Small intestine (tissue), 16 donors: ENCODE measurements at places on chromosomes 3 and 15. TPM values are rescaled to one million over a fixed set of nuclear protein-coding genes. Genes with fewer than 3 reads are reported as not detected.

ZBTB47 gene
- polyA plus RNA-seq: 11.4 TPM

ZIC1 gene
- not detected for polyA plus RNA-seq

FILIP1L gene
- 10.5 TPM for polyA plus RNA-seq

SEMA3F gene
- polyA plus RNA-seq: 35.7 TPM

GP5 gene
- not detected for polyA plus RNA-seq

TEX55 gene
- not detected for polyA plus RNA-seq

PRSS50 gene
- not detected for polyA plus RNA-seq

MUC20 gene
- polyA plus RNA-seq: 25.7 TPM

TP63 gene
- polyA plus RNA-seq: 0.12 TPM

GRAMD2A gene
- 10.1 TPM for polyA plus RNA-seq

ARL6IP5 gene
- polyA plus RNA-seq: 71.4 TPM

THRB gene
- 3.3 TPM for polyA plus RNA-seq

MAGI1 gene
- polyA plus RNA-seq: 35.1 TPM

PDCD6IP gene
- polyA plus RNA-seq: 63.8 TPM

GRCh38 chr15:40322531-40323238 is 807 bp upstream of the INAFM2 start:
- no peak for DNase-seq

- DNase-seq: peak; percentile 9
Measured at GRCh38 chr3:128009952-128010846, 42.0 kb upstream of the SEC61A1 start.

DNA sequence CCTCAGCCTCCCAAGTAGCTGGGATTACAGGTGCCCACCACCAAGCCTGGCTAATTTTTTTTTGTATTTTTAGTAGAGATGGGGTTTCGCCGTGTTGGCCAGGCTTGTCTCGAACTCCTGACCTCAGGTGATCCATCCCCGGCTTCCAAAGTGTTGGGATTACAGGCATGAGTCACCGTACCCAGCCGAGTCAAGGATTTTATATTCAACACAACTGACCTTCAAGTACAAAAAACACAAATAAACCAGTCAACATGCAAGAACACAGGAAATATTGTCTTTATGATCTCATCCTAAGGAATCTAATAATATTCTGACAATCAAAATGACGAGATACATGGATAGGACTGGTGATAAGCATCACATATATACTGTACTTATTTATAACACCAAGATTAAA is 37.9 kb downstream of the TJP1 start:
- no peak for DNase-seq

- no peak for DNase-seq
Measured at GRCh38 chr3:30181581-30181980, 424.8 kb upstream of the TGFBR2 start.

DNA sequence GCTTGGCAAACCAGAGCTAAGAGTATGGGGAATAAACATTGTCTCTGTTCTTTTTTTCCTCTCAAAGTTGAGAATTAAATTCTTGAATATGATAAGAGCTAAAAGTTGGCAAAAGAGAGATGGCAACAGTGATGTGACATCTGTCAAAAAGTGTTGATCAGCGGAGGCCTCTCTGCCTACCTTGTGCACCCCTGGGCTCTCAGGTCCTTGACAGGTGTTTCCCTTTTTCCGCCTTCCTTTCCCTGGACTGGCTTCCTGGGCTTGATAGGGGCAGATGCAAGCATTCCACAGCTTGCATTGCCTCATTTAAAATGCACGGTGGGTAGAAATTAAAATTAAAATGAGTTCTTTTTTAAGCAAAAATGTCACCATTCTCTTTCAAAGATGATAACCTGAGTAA is 84.2 kb downstream of the NSUN3 start:
- no peak for DNase-seq

- DNase-seq: peak; percentile 70
Measured at GRCh38 chr3:86990734-86991481, at the start of gene VGLL3. VGLL3 (minus strand) TSS chr3:86991149; CDS start chr3:86990743, 406 bp downstream.

DNA sequence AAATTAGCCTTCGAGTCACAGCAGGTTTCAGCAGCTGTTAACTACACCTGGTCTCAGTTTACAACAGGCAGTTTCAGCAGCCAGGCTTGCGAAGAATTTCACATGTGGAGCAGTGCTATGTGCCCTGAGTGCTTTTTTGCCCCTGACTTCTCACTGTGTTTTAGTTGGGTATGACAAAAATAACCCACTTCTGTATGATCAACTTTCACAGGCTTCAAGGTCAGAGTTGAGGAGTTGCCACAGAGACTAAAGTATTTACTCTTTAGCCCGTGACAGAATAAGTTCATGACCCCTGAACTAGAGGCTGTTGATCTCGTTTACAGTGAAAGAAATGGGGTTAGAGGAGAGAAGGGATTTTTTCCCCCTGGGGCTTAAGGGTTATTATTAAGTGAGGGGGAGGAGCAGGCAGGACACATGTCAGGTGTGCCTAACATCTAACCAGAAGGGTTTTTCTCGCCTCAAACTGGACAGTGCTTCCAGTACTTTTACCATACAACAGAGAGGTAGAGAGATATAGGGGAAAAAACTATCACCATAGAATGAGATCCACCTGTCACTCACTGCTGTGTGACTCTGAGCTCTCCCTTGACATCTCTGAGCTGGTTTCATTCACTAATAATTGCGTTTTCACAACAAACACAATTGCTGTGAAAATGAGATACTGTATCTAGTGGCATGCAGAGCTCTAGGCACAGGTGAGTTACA is 14.0 kb upstream of the TOPBP1 start:
- no peak for DNase-seq

- DNase-seq: no peak
Measured at GRCh38 chr3:24545887-24546286, 51.2 kb upstream of the THRB start.

DNA sequence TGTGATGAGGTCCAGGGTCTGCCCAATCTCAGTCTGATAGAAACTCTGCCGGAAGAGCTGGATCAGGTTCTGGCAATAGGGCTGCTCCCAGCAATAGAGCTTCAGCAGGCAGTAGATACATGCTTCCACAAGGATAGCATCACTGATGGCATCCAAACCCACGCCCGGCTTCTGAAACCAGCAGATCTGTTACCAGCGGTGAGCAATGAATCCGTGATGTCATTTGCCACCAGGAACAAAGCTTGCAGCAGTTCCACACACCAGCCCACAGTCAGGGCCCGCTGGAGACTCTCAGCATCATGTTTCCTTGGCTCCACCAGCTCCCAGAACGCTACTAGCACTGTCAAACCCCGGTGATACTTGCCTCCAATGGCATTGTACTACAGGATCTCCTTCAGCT is 19.3 kb upstream of the TTBK2 start:
- DNase-seq: no peak

DNA sequence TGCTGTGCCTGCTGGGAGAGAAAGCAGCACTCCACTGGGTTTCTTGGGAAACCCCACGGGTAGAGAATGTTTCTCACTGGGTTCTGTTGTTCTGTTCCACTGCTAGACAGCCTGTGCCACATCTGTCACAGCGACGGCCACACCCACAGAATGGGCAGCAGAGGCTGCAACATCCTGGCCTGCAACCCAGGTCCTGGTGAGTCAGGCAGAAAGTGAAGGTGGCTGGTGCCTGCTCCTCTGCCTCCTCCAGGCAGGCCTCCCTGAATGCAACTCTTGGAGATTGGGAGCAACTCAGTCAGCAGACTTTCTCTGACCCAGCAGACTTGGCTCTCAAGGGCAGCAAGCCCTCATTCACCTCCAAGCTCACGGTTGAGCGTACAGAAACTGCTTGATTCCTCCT is 13.0 kb downstream of the C3orf18 start:
- no peak for DNase-seq

DNA sequence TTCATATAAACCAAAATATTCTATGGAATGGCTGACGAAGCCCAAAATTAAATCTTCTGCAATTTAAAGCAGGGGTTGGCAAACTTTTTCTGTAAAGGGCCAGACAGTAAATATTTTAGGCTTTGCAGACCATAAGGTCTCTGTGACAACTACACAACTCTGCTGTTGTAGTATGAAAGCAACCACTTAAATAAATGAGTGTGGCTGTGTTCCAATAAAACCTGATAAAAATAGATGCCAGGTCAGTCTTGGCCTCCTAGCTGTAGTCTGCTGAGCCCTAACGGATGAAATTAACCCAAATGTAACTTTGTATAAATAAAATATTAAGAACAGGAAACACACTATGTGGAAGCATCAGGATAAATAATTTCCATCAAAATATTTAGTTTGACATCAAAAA is 104.2 kb downstream of the FBXL22 start:
- no peak for DNase-seq

GRCh38 chr3:172903642-172904320 is 153.3 kb downstream of the ECT2 start:
- no peak for DNase-seq

- DNase-seq: no peak
Measured at GRCh38 chr15:44682211-44682610, 18.7 kb upstream of the SPG11 start.

DNA sequence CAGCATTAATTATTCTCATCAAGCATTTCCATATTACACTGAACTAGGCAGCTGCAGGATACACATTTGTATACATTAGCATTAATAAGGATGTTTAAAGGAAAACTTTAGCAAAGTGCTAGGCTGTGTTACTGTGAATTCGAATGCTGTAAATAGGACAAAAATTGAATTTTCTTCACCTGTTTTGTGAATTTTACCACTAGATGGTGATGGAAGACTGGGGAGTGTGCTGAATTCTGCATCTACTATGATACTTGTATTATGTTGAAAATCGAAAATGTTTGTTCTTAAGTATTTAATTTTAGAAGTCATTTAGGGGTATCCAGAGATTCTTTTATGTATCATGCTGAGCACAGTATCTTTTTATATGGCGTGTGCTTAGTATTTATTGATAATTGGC is 12.3 kb upstream of the P2RY14 start:
- no peak for DNase-seq

DNA sequence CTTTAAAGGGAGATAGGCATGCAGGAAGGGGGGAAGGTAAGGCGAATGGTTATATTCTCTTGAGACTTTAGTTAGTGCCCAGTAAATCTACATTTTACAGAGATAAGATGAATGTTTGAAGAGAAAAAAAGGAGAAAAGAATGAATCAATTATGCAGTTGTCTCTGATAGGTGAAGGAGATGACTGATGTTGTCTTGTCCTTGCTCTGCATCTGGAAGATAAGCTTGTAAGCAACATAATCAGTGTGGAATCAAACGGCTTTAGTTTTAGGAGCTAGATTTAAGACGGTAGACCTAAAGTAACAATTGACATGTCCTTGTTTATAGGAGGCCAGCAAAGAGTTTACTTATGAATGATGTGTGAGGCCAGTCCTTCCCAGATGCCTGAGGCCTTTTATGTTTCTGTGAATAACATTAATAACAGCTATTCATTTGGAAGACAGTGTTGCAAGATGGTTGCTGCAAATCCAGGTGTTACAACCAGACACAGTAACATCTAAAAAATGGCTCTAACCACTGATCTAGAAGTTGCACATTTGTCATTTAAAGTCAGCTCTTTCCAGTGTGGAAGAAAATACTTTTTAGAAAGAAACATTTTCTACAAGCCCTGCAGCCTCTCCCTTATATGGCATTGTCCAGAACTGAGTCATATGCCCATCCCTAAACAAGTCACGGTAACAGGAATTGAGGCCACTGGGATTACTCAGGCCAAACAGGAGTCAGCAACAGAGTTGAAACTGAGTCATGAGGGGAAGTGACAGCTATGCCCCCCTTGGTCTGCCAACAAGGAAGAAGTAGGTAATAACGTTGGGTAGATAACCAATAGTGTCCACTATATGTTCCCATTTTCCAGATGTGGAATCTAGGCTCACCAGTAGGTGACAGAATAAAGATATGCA is 77.5 kb upstream of the FBN1 start:
- DNase-seq: no peak

DNA sequence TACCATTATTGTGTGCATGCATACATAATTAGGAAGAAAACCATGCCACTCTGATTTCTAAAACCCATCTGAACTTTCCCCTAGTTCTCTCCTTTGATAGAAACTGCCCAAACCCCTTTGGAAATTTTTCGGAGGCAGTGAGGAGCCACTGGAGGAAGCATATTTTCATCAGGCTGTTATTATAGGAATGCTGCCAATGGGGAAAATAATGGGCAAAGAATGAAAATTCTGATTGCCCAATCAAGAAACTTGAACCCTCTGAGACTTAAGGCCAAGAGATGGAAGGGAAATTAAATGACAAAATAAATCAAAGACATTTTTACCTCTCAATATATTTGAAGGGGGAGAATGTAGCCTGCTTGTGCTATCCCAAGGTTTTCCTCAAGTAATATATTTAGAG is 376.0 kb upstream of the PDZRN3 start:
- no peak for DNase-seq

- DNase-seq: no peak
Measured at GRCh38 chr3:26587571-26587970, 35.0 kb upstream of the LRRC3B start.

GRCh38 chr3:66500576-66501482 is at the start of gene LRIG1:
LRIG1 (minus strand) TSS chr3:66501022; CDS start chr3:66500407, 615 bp downstream.
- DNase-seq: peak; percentile 99

GRCh38 chr3:142031575-142031974 is 117.8 kb downstream of the TFDP2 start:
- no peak for DNase-seq

DNA sequence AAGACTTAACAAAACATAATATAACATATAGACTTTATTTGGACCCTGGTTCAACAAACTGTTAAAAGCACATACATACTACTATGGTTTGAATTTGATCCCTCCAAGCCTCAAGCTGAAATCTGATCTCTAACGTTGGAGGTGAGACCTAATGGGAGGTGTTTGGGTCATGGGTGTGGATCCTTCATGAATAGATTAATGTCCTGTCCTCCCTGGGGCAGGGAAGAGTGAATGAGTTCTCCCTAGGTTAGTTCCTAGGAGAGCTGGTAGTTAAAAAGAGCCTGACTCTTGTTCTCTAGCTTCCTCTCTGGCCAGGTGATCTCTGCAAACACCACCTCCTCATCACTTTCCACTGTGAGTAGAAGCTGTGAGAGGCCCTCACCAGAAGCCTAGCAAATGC is 36.4 kb downstream of the CLASP2 start:
- no peak for DNase-seq

GRCh38 chr3:54755756-54756155 is 172.1 kb downstream of the LRTM1 start:
- no peak for DNase-seq

DNA sequence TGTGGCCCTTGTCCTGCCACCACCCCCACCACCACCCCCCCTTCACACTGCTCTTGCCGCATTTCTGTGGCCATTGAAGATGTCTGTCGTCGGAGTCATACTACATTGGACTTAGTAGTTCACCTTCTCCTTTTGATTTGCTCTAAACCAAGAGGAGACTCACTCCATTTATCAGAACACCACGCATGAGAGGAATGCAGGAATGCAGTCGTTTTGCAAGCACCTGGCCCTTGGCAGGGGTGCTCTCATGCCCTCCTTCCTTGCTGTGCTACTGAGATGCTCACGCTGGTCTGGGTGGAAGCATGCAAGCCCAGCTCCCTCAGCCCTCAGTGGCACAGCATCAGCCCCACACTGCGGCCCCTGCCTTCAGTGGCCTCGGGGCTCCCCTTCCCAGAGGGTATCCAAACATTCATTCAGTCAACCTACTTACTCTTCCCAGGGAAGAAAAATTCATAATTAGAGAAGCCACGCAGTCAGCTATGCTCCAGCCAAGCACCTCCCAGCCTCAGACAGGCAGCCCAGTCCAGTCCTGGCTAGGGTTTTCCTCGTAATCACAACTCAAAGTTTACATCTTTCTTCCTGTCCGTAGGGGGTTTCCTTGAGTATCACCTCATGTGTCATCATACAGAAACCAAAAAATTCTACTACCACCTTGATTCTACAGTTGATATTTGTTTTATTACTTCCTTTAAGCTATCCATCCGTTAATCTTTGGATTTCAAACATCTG is 520.0 kb downstream of the GABRG3 start:
- no peak for DNase-seq
